Endothelial cell of umbilical vein (primary cell): ENCODE measurements at places on chromosomes 12 and 14. TPM values are rescaled to one million over a fixed set of nuclear protein-coding genes. Genes with fewer than 3 reads are reported as not detected.

TAS2R8 gene
- total RNA-seq: not detected in 2 replicates

KRT6C gene
- total RNA-seq: not detected in 2 replicates

EFS gene
- total RNA-seq: 0.13 TPM in 1 of 2 replicates, not detected in the other

TAS2R31 gene
- 3.2 and 4.3 TPM in 2 replicates for total RNA-seq

RNASE1 gene
- total RNA-seq: 182 and 216 TPM in 2 replicates

FOXN4 gene
- total RNA-seq: not detected in 2 replicates

GPD1 gene
- total RNA-seq: 0.48 TPM in 1 of 2 replicates, not detected in the other

GPR68 gene
- total RNA-seq: 0.24 and 0.51 TPM in 2 replicates

TMEM253 gene
- total RNA-seq: not detected in 2 replicates

SPX gene
- not detected in 2 replicates for total RNA-seq

CLEC4D gene
- not detected in 2 replicates for total RNA-seq

ABHD12B gene
- total RNA-seq: not detected in 2 replicates

PPFIA2 gene
- total RNA-seq: not detected in 2 replicates

RNU4-1 gene
- 2,141 and 7,155 TPM in 2 replicates for total RNA-seq

MYBPC1 gene
- not detected in 2 replicates for total RNA-seq

KLRB1 gene
- total RNA-seq: not detected in 2 replicates

KRT72 gene
- total RNA-seq: not detected in 2 replicates

SPIC gene
- not detected in 2 replicates for total RNA-seq

RND1 gene
- total RNA-seq: 4.0 and 4.4 TPM in 2 replicates

GUCY2C gene
- total RNA-seq: not detected in 2 replicates

ASIC1 gene
- total RNA-seq: 0.53 and 0.55 TPM in 2 replicates

TRAFD1 gene
- total RNA-seq: 22.4 and 24.9 TPM in 2 replicates

ANO2 gene
- 51.6 and 65.0 TPM in 2 replicates for total RNA-seq

XPOT gene
- total RNA-seq: 88.9 and 93.0 TPM in 2 replicates

PTHLH gene
- 0.60 and 1.1 TPM in 2 replicates for total RNA-seq

SCN8A gene
- total RNA-seq: 20.2 and 20.4 TPM in 2 replicates

ZFHX2 gene
- total RNA-seq: 2.0 and 2.3 TPM in 2 replicates

IPO8 gene
- total RNA-seq: 44.7 and 52.5 TPM in 2 replicates

RIPK3 gene
- 5.1 and 9.0 TPM in 2 replicates for total RNA-seq

MRPL51 gene
- total RNA-seq: 267 and 273 TPM in 2 replicates

KRT4 gene
- total RNA-seq: not detected in 2 replicates

TAS2R42 gene
- total RNA-seq: not detected in 2 replicates

JKAMP gene
- 30.8 and 39.8 TPM in 2 replicates for total RNA-seq

CFL2 gene
- total RNA-seq: 91.9 and 98.1 TPM in 2 replicates

CLMN gene
- total RNA-seq: 8.4 and 9.6 TPM in 2 replicates
